ENCODE measurements at places on chromosomes 5 and 9.

DNA sequence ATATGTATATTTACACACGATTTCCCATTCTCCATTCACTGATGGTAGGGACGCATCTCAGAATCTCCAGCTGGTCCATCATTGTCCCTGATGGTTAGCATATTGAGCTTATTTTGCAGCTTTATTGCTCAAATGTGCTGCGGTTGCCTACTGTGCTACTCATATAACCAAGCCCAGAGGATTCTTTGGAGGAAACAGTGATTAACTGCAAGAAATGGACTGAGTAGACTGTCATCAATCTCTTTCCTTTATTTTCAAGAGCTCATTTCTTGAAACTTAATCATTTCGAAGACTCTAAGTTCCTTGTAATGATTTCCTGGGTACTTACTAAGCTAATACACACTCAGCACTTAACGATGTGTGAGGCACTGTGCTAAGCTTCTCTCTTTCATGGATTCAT, 119.0 kb downstream of the MAT2B start:
- DNase-seq: no peak

- no peak for DNase-seq
Measured at GRCh38 chr9:19232823-19233194, 2.3 kb downstream of the DENND4C start.

DNA sequence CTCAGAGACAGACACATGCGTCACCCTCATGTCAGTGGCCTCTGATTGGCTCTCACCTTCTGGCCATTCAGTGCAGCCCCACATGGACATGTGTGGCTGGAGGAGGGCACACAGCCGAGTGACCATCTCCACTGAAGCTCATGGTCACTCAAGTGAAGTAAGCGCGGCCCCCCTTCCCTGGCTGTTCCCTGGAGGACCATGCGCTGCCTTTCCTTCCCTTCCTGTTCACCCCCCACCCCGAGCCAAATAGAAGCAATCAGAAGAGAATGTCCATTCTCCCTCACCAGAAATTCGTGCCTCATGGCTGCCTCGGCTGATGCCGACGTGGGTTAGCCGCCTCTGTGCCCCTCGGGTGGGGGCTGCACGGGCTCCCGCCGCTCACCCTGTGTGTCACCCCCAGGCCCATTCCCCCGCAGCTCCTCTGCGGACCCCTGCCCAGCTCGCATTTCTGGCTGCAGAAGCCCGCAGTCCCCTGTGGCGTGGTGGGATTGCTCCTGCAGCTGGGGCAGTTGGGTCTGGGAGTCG, 12.5 kb upstream of the COL5A1 start:
- DNase-seq: no peak

- DNase-seq: no peak
Measured at GRCh38 chr9:113508111-113508749, 44.7 kb downstream of the RGS3 start.

- no peak for DNase-seq
Measured at GRCh38 chr9:135693265-135693664, 6.0 kb downstream of the SOHLH1 start.

DNA sequence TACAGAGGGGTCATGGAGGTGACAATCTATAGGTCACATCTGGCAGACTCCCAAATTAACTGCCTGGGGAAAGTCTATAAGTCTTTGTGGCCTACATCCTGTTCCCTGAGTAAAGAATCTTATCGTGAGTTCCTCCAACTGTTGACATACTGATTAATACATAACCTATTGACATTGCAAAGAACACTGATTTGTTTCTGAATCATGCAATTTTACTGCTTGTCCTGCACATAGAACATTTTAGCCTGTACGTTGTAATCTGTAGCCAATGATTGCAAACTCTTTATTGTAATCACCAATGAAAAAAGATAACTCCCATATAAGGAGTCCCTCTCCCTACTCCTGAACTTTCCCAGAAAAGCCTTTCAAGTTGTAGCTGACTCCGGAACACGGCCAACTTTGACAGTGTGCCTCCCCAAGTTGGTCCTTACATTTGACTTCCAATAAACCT, 18.8 kb upstream of the OR2K2 start:
- no peak for DNase-seq

GRCh38 chr9:892123-892522, 50.6 kb downstream of the DMRT1 start:
- no peak for DNase-seq

DNA sequence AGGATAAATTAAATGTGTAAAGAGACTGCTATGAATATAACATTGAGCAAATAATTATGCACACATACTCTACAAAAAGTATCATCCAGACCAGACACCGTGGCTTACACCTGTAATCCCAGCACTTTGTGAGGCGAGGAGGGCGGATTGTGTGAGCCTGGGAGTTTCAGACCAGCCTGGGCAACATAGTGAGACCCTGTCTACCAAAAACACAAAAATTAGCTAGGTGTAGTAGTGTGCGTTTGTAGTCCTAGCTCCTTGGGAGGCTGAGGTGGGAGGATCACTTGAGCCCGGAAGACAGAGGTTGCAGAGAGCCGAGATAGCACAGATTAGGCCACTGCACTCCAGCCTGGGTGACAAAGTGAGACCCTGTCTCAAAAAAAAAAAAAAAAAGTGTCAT, 2.4 kb upstream of the CDC42SE2 start:
- no peak for DNase-seq

- DNase-seq: no peak
Measured at GRCh38 chr5:121182788-121183490, 668.7 kb upstream of the FTMT start.

GRCh38 chr5:51225789-51226742, 157.2 kb upstream of the ISL1 start:
- no peak for DNase-seq

DNA sequence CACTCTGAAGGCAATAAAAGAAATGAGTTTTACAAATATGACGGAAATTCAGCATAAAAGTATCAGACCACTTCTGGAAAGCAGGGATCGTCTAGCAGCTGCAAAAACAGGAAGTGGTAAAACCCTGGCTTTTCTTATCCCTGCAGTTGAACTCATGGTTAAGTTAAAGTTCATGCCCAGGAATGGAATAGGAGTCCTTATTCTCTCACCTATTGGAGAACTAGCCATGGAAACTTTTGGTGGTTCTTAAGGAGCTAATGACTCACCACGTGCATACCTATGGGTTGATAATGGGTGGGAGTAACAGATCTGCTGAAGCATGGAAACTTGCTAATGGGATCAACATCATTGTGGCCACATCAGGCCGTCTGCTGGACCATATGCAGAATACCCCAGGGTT, 93.5 kb upstream of the RGMB start:
- DNase-seq: no peak

DNA sequence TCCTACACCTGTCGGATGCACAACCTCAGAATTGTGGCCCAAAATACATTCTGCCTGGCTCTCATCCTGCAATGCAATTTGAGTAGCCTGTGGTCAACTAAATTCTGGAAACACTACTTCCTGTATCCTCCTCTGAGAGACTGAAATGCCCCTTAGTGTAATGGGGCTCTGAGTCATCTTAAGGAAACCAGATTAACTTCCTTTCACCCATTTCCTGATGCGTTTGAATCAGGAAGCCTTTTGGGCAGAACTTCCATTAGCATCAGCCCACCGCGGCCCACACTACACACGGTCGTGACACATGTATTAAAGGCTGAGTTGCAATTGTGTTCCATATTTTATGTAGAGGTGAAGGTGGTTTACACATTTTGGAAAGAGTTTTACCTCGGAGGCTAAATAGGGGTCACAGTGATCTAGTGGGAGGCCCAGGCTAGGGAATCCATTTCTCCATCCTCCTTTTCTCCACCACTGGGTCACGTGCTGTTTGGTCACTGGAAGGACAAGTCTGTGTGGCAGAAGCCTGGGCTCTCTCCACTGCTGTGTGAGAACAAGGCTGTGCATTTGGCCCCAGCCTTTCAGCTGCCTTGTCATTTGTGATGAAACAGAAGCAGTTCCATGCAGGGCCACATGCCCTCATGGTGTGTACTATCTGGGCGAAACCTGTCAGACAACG, 55.9 kb downstream of the DAP start:
- DNase-seq: no peak

DNA sequence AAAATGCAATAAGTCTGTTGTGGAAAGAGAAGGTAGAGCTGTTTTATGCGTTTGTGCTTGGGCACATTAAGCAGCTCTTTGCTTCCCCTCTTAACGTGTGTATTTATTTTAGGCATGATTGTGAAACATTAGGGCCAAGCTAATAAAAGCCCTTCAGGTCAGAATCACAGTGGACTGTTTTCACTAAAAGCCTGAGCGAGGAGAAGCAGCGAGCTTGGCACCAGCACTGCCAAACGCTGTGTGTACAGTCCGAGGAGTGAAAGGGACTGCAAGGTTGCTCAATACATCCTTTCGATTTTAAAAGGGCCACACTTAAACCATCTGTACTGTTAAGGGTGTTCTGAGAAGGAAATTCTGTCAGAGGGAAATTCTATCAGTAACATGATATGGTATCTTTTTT, 107.2 kb upstream of the CKMT2 start:
- no peak for DNase-seq

DNA sequence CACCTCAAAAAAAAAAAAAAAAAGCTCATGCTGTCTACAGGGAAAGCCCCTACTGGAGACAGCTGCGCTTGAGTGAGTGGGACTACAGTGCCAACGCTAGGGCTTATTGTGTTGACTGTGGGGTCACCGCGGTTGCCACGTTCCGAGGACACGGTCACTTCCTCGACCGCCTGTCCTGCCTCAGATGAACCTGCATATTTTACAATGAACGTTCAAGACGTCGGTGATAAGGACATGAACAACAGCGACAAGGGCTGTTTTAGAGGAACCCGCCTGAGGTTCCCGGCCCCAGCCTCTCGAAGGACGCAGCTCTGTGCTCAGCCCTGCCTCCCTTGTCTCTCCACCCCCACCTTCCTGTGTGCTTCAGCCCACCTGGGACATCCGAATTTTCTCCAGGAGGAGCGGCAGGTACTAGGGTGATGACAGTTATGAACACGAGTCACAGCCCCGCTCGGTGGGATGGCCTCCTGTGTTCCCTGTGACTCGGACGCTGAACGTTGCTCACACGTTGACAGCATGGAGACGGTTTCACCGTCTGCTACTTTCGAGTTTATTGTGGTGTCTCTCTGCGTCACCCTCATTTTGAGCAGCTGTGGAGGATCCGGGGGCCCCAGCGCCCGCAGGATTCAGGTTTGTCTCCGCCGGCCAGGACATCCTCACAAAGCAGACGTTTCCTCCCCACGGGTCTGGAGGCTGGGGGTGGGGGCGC, 11.3 kb upstream of the DIPK1B start:
- DNase-seq: no peak

GRCh38 chr9:94153905-94154304, 69.6 kb downstream of the PTPDC1 start:
- no peak for DNase-seq

- no peak for DNase-seq
Measured at GRCh38 chr9:18857334-18857733, 175.7 kb downstream of the SAXO1 start.

GRCh38 chr5:78763659-78764189, 115.2 kb upstream of the LHFPL2 start:
- DNase-seq: no peak

DNA sequence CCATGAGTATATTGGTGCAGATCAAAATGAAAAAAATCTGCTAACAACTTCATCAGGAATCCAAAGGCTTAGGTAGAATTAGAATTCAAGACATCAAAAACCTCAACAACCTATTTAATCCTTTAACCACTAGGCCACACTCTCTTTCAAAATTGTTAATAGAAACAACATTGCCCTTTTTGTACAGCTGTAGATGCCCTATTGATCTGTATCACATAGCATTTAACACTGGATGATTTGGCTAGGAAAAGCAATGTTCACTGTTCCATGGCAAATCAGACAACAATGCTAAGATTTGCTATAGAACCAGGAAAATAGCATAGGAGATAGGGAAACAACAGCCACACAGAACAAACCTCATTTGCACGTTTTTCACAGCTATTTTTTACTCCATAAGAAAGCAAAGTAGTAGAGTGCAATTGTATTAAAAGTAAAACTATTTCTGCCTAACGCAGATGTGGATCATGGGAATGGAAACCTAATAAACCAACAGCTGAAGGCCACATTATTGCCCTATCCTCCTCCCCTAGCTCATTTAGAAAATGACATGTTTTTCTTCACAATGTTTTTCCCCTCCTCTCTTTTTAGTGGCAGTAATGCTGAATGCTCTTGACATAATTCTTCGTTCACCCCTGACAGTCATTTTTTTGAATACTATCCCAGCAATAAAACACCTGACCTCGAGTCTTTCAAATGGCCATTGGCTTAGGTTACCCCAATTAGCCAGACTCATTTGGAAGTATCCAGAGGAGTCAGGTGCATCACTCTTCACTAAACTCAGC, 373.0 kb upstream of the CCNH start:
- DNase-seq: no peak

GRCh38 chr5:53087171-53087570, 22.4 kb downstream of the MOCS2 start:
- no peak for DNase-seq

GRCh38 chr9:7859701-7860334, 60.2 kb upstream of the DMAC1 start:
- no peak for DNase-seq

DNA sequence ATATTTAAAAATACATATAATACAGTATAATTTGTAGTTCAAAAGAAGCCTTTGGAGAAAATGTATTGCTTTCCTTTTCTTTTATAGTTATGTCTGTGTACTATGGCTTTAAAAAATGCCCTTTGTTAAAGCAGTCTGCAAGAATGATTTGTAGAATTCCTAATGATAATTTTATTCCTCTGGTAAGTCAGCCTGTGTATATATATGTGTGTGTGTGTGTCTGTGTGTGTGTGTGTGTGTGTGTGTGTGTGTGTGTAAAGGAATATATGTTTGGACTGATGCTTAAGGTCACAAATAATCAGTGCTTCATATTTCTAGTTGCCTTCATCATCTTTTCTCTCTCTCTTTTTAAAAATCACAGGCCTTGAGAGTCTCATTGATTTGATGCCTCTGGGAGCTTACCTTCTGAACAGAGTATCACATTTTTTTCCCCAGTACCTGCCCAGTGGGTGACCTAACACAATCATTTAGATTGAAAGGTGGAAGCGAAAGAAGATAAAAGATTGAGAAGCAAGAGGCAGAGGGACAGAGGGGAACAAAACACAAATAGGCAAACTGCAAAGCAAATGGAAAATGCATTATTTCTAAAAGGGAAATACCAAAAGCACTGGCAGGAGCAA, 709.2 kb upstream of the DMAC1 start:
- no peak for DNase-seq

DNA sequence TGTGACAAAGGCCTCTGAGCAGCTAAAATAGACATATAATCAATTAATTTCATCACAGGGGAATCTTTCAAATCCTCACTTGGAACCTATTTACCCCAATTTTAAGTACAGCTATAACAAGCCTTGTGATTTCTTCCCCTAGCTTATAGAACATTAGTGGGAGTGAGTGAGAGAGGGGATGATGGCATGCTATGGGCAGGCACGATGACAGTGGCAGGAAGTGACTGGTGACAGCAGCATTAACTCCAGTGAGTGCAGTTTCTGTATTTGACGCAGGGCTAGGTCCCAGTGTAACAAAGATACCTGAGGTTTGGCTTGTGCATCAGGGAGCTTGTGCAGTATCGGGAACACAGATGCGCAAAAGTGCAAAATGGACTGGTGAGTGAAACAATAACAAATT, 54.1 kb downstream of the NPR3 start:
- DNase-seq: no peak

GRCh38 chr5:160474084-160474483, 52.4 kb downstream of the PTTG1 start:
- no peak for DNase-seq

GRCh38 chr5:59445741-59446140, 447.8 kb downstream of the PDE4D start:
- no peak for DNase-seq

- DNase-seq: no peak
Measured at GRCh38 chr5:15790446-15791018, 290.6 kb downstream of the FBXL7 start.

- no peak for DNase-seq
Measured at GRCh38 chr5:135671052-135671705, 92.4 kb upstream of the CXCL14 start.
